IPS DF 6.9 (cell line): ENCODE measurements at places on chromosomes 16 and 17.
A peak's percentile ranks its signal among the peaks of the same experiment; 100 is the strongest.

DNA sequence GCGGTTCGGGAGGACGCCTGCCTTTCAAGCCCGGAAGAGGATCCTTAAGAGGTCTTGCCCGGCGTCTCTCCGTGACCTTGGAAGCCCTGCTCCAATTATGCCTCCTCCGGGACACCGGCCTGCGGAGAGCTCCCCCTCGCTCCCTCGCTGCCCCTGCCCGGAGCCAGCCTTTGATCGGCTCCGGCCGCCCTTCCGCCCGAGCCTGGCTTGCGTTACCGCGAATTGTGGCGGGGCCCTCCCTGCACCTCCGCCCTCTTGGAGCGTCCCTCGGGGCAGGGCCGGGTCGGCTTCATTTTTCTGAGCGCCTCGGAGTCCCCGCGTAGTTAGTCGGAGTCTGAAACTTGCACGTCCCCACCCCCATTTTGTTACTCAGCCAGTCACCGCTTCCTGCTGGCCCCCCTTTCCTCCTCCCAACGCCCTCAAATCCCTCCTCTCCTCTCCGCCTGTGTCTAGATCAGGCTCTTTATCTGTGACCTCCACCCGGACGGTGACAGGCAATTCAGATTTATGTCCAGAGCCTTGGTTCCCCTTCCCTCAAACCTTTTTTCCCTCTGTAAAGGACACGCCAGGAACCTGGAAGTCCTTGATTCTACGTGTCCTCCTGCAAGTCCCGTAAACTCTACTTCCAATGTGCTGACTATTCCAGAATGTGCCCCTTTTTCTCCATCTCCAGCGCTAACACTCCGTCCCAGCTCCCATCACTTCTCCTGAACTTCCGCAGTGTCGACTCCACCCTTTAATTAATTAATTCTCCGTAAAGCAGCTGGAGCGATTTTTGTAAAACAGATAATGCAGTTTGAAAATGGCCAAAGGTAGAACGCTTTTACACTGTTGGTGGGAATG, 569 bp upstream of the RABEP2 start:
- no peak for DNase-seq

- no peak for DNase-seq
Measured at GRCh38 chr16:85715169-85716021, 26.6 kb upstream of the GINS2 start.

DNA sequence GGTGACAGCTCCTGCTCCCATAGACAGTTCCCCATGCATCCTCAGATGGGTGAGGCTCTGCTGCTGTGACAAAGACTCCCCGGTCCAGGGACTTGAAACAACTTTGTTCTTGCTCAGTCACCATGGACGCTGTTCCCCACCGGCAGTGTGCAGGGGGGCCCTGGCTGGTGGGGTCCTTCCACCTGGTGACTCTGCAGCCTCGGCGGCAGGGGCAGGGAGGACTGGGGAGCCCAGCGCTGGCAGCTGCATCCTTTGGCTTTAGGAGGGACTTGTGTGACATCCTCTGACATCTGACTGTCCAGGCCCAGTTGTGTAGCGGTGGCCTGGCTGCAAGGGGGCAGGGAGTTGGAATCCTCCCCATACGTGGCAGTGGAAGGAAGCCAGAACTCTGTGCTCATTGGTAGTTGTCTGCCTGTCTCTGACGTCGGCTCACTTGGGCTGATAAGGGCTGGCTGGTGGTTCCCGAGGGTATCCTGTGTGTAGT, 107.3 kb downstream of the CMIP start:
- no peak for DNase-seq

DNA sequence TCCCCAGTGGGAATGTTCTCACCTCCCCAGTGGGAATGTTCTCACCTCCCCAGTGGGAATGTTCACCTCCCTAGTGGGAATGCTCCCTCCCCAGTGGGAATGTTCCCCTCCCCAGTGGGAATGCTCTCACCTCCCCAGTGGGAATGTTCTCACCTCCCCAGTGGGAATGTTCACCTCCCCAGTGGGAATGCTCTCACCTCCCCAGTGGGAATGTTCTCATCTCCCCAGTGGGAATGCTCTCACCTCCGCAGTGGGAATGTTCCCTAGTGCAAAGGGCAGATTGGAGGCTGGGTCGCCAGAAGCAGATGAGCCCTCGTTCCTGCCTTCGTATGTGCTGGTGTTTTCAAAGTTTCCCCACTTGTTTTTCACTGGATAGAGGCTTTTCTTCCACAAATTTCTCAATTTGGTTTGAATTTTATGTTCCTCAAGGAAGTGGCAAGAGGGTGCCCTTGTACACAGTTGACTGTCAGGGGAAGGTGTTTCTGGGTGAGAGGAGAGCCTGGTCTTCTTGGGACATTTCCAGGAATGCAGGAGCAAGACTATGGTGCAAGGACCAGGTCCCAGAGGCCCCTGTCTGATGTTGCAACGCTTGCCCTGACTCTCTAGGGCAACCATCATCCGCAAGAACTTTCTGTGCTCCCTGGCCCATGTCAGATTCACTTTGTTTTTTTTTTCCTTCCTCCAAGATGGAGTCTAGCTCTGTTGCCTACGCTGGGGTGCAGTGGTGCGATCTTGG, 34.0 kb downstream of the TRARG1 start:
- no peak for DNase-seq

DNA sequence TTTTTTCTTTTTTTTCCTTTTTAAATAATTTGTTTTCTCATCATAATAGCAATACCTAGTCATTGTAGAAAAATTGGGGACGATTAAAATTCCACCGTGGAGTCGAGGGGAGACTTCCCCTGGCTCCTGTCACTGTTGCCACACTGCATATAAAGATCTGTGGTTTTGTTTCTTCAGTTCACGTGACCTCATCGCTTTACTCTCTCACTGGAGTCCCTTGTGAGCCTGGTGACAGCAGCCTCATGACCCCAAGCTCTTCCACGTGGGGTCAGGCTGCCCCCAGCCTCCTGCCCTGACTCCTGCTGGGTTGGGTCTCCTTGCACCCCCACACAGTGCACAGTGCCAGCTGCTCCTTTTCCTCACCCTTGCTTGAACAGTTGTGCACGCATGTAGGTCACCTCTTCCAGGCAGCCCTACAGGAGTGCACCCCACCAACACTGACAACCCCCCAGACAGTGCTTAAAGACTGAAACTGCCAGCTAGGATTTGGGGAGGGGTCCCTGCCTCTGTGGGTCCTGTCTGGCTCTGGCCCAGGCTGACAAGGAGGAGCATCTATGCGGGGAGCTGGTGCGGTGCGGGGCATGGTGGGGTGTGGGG, 7.3 kb upstream of the METRNL start:
- DNase-seq = no peak

- DNase-seq = no peak
Measured at GRCh38 chr17:62062944-62063343, 2.1 kb downstream of the MED13 start.

DNA sequence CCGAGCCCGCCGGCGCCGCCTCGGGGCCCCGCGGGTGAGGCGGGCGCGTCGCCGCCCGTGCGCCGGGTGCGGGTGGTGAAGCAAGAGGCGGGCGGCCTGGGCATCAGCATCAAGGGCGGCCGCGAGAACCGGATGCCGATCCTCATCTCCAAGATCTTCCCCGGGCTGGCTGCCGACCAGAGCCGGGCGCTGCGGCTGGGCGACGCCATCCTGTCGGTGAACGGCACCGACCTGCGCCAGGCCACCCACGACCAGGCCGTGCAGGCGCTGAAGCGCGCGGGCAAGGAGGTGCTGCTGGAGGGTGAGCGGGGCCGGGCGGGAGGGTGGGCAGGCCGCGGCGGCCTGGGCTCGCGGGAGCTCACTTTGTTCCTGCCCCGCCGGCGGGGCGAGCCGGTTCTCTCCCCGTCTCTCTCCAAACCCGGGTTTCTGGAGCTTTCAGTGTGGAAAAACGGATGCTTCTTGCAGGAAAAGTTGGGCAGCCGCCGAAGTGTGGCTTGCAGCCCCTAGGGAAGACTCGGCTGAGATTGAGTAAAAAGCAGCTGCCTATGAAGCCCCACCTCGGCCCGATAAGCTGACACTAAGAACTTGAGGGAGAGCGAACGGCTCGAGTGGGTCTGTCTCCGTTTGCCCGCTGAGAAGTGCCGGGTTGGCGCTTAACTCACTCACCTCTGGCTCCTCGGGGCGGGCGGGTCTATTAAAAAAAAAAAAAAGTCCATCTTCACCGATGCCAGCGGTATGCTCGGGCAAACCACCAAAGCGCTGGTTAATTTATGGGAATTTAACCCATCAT, 677 bp downstream of the SNTB2 start:
- DNase-seq = no peak

DNA sequence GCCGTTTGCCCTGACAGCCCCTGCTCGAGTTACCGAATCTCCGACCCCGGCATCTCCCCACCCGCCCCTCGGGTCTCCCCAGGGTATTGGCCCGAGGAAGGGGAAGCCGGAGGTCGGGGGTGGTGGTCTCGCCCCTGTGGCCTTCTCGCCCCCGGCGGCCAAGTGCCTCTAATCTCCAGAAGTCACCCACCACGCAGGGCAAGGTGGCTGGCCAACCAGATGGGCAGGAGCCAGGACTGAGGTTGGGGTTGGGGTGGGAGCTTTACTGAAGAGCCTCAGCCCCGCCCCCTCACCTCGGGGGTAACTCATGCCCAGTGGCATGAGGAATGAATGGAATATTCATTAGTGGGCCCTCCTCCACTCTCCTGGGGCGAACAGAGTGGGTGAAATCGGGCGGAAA, 637 bp downstream of the DHRS11 start:
- no peak for DNase-seq

DNA sequence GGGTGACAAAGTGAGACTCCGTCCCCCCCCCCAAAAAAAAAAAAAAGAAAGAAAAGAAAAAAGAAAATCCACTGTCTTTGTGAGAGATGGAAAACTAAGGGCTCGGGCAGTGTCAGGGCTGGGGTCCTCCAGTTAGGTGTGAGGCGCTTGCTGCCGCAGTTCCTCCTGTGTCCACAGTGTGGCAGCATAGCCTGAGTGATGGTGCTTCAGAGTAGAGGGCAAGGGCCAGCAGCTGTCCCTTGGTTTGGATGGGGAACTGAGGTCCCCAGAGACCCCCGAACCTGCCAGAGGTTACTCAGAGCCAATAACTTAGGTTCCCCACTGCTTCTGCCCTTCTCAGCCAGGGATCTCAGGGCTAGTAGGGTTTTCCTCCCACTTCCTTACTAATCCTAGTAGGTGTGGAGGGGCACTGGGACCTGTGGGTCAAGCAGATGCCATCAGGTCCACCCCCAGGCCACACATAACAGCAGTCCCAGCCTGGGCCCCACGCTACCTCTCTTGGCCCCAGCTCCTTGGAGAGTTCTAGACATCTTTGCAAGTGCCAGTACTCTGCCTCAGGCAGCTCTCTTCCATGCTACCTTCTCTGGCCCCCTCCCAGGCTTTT, 7.9 kb upstream of the LLGL1 start:
- DNase-seq = peak; percentile 79

DNA sequence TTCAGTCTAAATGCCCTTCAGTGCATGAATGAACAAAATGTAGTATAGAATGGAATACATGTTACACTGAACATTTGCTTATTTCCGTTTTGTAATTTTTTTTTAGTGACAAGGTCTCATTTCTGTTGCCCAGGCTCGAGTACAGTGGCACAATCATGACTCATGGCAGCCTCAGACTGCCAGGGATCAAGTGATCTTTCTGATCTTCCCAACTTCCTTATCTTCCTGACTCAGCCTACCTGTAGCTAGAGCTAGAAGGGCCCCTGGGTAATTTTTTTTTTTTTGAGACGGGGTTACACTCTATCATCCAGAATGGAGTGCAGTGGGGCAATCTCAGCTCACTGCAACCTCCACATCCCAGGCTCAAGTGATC, 7.3 kb upstream of the SLX4 start:
- DNase-seq = no peak

DNA sequence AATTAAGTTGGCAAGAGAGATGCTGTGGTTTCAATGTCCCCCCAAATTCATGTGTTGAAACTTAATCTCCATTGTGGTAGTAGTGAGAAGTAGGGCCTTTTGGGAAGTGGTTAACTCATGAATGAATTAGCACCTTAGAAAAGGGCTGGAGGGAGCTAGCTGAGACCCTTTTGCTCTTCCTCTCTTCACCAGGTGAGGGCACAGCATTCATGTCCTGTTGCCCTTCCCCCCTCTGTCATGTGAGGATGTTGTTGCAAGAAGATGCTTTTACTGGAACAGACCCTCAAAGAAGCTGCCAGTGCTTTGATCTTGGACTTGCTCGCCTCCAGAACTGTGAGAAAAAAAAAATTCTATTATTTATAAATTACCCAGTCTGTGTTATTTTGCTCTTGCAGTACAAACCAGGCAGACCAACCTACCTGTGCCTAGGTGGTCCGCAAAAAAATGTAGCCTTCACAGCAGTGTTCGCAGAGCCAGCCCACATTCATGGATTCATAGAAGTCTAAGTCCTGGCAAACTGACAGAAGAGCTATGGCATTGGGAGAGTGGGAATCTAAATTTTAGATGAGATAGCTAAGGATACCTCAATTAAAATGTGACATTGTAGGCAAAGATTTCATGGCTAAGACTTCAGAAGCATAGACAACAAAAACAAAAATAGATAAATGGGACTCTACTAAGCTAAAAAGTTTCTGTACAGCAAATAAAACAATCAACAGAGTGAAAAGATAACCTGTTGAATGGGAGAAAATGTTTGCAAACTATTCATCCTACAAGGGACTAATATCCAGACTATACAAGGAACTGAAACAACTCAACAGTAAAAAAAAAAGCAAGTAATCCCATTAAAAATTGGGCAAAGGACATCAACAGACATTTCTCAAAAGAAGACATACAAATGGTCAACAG, 32.0 kb upstream of the ABCA5 start:
- peak; percentile 52 for DNase-seq

DNA sequence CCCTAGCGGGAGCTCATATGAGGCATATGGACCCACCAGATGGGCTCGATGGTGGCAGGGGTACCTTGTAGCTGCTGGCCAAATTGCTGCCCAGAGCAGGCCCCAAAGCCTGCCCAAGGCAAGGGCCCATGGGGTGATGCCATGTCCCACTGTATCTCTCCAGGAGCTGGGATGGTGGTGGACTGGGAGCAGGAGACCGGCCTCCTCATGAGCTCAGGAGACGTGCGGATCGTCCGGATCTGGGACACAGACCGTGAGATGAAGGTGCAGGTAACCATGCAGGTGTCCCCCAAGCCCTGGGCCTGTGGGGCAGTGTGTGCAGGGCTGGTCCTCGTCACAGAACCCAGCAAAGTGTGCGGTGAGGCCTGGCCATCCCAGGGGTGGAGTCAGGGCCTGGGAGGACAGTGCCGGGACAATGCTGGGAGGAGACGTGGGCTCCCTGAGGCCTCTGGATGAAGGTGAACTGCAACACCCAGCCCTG, 34.1 kb upstream of the CHMP6 start:
- no peak for DNase-seq

GRCh38 chr16:3454093-3454492, 10.6 kb downstream of the NAA60 start:
- no peak for DNase-seq

- no peak for DNase-seq
Measured at GRCh38 chr17:64780096-64781013, 118.2 kb upstream of the SMURF2 start.

GRCh38 chr17:12994341-12995074, 23.3 kb downstream of the ELAC2 start:
- no peak for DNase-seq
